ENCODE measurements at places on chromosomes 13 and 19.

- DNase-seq = no peak
Measured at GRCh38 chr13:108850691-108851090, 221.3 kb downstream of the MYO16 start.

DNA sequence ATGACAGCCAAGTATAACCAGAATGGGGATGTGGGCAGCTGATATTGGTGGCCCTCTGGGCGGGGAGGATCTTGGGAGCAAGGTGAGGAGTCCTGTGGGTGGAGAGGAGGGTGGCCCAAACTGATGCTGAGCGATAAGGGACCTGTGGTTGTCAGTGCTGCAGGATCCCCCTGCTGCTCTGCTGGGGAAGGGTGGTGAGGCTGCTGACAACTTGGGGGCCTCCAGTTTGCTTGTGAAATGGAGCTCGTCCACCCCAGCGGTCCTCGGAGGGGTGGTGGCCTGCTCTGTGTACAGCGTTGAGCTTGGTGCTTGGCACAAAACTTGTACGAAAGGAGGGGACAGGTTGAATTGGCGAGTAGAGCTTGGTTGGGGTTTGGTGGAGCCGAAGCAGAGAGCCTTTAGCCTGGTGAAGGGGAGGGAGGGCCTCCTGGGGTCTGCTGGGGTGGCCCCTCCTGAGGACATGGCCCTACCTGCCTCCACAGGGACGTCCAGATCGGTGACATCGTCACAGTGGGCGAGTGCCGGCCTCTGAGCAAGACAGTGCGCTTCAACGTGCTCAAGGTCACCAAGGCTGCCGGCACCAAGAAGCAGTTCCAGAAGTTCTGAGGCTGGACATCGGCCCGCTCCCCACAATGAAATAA is 2.9 kb downstream of the RPS11 start:
- no peak for DNase-seq

- no peak for DNase-seq
Measured at GRCh38 chr19:1923319-1923718, 17.7 kb upstream of the CSNK1G2 start.

- DNase-seq = no peak
Measured at GRCh38 chr13:22964245-22964966, 216.4 kb upstream of the SGCG start.

- DNase-seq = peak; percentile 76
Measured at GRCh38 chr13:108561149-108561548, 68.3 kb upstream of the MYO16 start.

DNA sequence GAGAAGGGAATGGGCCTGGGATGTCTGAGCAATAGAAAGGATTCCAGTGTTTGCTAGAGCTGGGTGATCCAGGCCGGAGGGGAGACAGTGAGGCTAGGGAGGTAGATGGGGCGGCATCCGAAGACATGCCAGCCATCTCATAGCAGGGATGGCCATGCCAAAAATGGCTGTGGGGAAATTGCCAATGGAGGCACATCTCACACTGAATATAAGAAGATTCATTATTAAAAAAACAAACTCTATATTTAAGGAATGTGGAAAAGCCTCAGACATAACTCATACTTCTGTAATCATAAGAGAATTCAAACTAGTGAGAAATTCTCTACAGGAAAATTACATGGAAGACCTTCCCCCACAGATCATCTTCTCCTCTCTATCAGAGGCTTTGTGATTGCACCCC is 289.2 kb downstream of the FGF9 start:
- DNase-seq = no peak

- no peak for DNase-seq
Measured at GRCh38 chr19:6873708-6874431, 13.5 kb upstream of the ADGRE1 start.

GRCh38 chr19:42017040-42017439 is 23.0 kb upstream of the ATP1A3 start:
- DNase-seq = no peak

GRCh38 chr13:33250609-33251008 is 34.9 kb downstream of the STARD13 start:
- DNase-seq = no peak

DNA sequence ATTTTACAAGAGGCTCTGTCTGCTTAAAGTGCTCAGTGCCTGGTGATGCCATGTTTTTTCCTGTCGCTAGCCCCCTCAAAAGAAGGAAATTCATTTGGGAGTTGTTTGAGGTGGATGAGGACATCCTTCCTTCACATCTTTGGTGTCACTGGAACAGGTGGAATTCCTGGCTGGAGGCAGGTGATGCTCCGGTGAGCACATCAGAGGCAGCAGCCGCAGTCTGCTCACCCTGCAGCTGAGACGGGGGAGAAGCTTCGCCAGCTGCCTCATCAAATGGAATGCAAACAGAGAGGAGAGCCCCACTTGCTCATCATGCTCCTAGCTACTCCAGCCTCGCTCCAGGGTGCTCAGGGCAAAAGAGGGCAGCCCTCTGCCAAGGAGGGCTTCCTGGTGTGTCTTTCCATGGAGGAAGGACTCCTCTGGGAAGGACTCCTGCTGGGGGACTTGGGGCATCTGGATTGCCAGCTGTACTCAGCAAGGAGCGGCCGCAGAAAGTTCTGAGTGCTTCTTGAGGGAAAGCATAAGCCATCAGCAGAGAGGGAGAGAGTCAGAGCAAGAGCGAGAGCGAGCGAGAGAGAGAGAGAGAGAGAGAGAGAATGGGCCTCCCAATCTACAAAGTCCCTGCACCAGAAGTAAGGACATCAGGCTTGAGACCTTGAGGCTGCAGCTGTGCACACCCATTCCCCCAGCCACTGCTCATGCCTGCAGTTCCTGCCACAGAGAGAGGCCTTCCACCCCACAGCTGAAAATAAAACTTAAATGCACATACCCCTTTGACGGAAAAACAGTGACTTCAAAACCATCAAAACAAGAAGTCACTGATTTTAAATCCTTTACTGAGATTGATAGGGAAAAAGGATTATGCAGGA is 74.3 kb upstream of the UBL3 start:
- DNase-seq = no peak

DNA sequence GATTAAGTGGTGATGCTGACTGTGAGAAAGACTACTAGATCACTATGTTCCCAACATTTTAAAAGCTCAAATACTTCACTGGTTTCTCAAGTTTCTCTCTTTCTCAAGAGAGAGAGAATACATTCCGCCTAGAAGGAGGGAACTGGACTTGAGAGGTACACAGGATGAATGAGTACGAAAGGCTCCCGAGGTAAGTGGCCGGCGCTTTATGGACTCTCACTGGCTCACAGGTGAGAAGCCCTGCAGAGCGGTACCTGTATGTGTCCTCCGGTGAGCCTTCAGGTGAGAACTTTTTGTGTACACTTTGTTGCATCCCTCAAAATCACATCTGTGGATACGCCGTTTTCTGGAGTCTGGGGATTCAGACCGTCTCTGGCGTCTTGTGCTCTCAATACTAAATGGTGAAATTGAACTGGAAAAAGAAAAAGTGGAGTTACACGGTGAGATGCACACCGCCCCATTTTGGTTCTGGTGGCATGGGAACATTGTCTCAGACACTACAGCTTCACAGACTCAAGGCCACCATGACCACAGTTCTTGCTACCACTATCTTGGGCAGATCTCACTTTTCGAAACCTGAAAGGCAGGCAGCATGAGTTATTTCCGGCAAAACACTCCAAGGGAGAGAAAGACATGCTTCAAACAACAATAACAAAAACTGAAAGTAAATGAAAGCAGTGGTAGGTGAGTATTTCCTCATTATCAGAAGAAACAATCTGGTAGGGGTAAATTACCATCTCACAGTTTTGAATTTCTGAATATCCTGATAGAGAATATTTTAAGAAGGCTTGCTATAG is 418.9 kb downstream of the KLF12 start:
- no peak for DNase-seq

- no peak for DNase-seq
Measured at GRCh38 chr13:107808389-107808788, 406.9 kb downstream of the LIG4 start.

- DNase-seq = no peak
Measured at GRCh38 chr19:49117677-49118564, 1.0 kb downstream of the C19orf73 start.

- no peak for DNase-seq
Measured at GRCh38 chr13:75329097-75329496, 152.9 kb downstream of the TBC1D4 start.

DNA sequence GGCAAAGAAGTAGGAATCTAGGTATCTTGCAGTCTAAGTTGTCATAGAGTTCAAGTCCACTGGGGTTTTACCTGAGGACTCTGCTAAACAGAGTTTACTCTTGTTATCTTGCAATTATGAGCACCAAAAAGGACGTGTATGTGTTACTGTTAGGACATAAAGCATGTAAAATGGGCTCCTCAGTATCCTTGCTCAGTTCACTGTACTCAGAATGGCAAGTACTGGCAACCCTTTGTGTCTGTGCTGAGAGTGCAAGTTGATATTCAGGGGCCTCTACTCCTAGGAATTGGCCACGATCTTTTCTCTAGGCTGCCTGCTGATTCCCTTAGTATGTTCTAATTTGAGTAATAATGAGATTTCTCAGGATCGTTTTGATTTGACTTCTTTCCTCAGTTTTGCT is 13.3 kb downstream of the TDRD3 start:
- no peak for DNase-seq

DNA sequence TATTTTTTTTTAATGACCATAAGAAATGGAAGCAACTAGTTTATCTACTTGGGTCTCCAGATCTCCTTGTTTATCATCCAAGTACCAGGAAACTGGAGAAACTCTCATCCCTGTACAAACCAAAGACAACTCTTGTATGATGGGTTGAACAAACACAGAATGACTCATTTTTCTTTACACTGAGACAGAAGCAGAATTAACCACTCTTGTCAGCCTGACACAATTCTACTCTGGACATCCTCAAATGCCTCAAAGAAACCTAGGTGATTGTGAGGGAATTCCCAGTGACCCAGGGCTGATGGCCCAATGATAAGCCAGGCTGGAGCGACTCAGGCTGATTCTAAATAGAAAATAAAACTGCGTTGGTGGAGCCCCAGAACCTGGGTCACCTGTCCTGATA is 151.5 kb downstream of the ZNF737 start:
- DNase-seq = no peak

- DNase-seq = no peak
Measured at GRCh38 chr19:46225558-46226004, 4.0 kb upstream of the IGFL1 start.

- DNase-seq = no peak
Measured at GRCh38 chr13:25761041-25761440, 290.8 kb downstream of the SHISA2 start.

- DNase-seq = no peak
Measured at GRCh38 chr19:30316560-30317106, 55.6 kb upstream of the ZNF536 start.

- DNase-seq = no peak
Measured at GRCh38 chr13:88622362-88622973, 951.3 kb downstream of the SLITRK5 start.

DNA sequence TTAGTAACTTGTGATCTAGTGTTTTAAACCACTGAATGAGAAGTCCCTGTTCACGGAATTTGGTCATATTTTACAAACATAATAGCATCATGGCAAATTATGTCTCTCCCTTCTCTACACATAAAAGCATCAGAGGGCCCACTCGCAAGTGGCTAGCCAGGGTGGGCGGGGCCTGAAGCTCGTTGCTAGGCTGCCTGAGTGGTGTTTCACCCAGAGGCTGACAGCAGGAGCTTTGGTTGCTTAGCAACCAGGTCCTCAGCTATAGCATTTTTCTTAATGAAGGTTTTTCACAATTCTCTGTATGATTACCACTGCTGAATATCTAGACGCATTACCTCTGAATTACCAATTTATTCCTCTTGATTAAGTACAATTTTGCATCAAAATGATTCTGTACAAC is 126.5 kb downstream of the NALCN start:
- DNase-seq = peak; percentile 85

- DNase-seq = no peak
Measured at GRCh38 chr13:44575035-44575434, 1.1 kb downstream of the TSC22D1 start.

DNA sequence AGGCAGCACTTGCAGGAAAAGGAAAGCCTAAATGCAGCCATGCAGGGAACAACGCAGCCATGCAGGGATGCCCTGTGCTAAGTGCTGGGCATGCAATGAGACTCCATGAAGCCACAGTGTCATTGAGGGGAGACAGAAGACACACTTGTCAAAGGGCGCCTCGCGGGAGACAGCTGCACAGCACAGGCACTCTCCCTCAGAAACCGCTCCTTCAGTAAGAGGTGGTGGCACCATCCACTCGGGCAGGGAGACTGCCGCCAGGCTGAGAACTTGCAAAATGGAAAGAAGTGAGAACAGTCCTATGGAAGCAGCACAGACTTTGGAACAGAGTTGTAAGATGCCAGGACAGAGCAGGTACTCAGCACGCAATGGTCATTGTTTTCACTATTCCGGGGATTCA is 51.1 kb downstream of the GGACT start:
- no peak for DNase-seq

DNA sequence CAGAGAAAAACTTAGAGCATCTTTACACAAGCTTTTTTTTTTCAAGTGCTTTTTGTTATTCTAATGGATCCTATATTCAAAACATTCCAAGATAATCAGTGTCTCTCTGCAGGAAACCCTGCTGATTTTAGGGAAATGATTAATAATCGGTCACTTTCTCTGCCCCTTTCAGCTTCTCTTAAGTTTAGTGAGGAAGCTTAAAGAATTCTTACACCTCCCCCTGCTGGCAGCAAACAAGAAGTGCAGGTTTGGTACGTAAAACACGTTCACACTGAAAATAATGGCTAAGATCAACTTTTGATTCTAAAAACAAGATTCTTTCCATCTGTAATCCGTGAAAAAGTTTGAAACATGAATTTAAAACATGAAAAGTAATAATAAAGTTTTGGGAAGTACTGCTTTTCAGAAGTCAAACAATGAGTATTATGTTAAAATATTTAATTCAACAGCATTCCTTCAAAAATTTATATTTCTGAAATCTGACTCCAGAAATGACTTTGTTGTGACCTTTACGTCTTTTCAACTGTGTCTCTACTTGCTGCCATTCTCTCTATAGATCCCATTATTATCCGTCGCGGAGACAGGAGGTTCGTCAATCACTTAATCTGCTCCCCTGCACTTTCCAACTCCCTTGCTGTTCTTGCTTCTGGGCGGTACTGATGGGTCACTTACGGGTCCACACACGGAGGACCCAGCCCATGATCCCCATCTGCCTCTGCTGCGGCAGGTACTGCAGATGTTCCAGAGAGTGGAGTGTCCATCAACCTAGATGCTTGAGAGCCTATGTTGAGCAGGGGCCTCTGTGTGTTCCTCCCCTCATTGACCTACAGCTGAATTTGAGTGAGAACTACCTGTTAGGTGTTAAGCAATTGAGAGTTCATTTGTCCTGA is 203.1 kb upstream of the EDNRB start:
- peak; percentile 8 for DNase-seq

DNA sequence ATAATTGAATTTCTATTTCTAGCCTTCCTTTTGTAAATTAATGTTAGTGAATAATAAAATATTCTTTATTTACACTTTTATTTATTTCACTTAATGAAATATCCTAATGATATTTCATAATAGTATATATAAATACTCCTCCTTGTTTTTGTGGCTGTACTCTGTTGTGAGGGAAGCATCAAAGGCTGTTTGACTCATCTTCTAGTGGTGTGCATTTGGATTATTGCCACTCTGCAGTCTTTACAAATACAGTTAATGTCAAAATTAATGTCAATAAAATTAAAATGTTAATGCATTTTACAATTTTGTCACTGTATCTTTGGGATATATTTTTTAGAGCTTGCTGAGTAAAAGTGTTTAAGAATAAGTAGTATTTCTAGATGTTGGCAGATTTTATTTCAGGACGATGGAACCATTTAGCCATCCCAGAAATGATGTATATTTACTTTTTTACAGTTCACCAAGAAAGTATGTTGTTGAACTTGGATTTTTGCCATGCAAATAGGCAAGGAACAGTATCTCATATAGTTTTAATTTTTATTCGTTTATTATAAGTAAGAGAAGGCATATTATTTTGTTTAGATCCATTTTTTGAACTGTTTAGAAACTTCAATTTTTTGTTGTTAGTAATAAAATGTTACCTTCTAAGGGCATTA is 281.2 kb upstream of the SLITRK6 start:
- no peak for DNase-seq

Data from DMS153 (cell line).